Purkinje cell (primary cell): ENCODE measurements at places on chromosomes 6 and 20. TPM values are rescaled to one million over a fixed set of nuclear protein-coding genes. Genes with fewer than 3 reads are reported as not detected.

The KIAA0408 gene
- polyA plus RNA-seq = 185 and 258 TPM in 2 replicates

The MMS22L gene
- polyA plus RNA-seq = 1.6 and 6.1 TPM in 2 replicates

The PDE7B gene
- 2.2 and 2.3 TPM in 2 replicates for polyA plus RNA-seq

The DZANK1 gene
- 4.7 and 6.2 TPM in 2 replicates for polyA plus RNA-seq

The PLTP gene
- 22.6 and 37.3 TPM in 2 replicates for polyA plus RNA-seq

The SGK2 gene
- polyA plus RNA-seq = not detected in 2 replicates

The HEY2 gene
- polyA plus RNA-seq = 0.77 and 0.87 TPM in 2 replicates

The TMEM74B gene
- 1.8 and 1.9 TPM in 2 replicates for polyA plus RNA-seq

The POM121L2 gene
- polyA plus RNA-seq = not detected in 2 replicates

The NRN1 gene
- polyA plus RNA-seq = 5.6 and 41.7 TPM in 2 replicates

The STMND1 gene
- polyA plus RNA-seq = 0.79 TPM in 1 of 2 replicates, not detected in the other

The AVP gene
- polyA plus RNA-seq = not detected in 2 replicates
